Activated naive CD8-positive, alpha-beta T cell treated with anti-CD3 and anti-CD28 coated beads for 36 hours (primary cell): ENCODE measurements at places on chromosomes 1 and 21. TPM values are rescaled to one million over a fixed set of nuclear protein-coding genes. Genes with fewer than 3 reads are reported as not detected.

DNA sequence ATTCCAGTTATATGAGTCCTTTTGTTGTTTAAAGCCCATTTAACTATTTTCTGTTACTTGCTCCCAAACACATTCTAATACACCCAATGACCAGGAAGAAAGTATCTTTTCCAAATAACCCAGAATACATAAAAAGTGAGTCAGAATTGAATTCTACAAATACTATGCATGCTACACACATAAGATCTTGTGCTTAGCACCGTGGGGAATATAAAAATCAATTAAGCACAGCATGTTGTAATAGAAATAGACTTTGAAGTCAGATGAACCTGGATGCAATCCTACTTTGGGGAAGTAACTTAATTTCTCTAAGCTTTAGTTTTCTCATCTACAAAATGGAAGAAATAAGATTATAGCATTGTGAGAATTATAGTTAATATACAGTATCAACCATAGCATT is 40.5 kb upstream of the MUTYH start:
- DNase-seq: no peak

FNDC10 gene
- 3.3 TPM for total RNA-seq

TNFRSF1B gene
- 187 TPM for total RNA-seq

DNA sequence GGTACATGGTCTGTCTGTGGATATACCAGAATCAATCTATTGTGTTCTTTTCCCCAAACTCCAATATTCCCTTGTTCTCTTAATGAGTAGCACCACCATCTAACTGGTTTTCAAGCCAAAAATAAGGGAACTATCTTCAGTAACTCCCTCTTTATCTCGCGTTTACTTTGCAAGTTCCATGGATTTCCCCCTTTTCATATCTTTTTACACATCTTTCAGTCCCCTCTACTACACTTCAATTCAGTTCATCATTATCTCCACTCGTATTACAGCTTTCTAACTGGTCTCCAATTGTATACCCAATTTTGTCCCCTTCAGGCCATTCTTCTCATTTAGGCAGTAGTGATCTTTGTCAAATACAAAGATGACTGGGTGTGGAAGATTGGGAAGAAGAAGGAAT is 4.1 kb upstream of the TMCO1 start:
- DNase-seq: no peak

DNA sequence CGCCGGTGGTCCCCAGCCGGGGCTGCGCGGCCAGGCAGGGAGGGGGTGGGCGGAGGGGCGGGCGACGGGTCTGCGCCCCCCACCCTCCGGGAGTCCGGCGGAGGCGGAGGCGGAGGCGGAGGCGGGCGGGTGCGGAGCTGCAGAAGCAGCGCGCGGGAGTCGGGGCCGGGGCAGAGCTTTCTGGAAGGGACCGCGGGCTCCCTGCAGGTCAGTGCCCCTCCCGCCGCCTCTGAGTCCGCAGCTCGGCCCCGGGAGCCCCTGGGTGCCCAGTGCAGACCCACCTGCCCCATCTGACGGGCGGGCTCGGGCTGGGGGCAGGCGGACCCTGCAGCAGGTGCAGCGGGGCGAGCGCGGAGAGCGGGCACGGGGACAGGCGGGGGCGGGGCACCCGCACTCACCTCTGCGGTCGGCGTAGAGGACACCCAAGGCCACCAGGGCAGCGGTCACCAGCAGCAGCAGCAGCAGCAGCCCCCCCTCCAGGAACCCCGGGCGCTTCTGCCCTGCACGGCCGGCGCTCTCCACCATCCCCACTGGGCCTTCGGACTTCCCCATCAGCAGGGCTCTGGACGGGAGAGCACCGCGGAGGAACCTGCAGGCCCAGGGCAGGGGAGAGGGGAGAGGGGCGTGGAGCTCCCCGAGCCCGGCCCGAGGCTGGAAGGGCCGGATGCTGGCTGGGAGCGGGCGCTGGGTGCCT is 3.7 kb downstream of the MMEL1 start:
- no peak for DNase-seq

- no peak for DNase-seq
These were observed 45.0 kb downstream of the NEK2 start for GRCh38 chr1:211630236-211631081.

- no peak for DNase-seq
These were observed 22.2 kb downstream of the C1orf21 start for GRCh38 chr1:184409011-184409410.

- no peak for DNase-seq
These were observed 9.7 kb downstream of the ZNF692 start for GRCh38 chr1:248849152-248849551.

DNA sequence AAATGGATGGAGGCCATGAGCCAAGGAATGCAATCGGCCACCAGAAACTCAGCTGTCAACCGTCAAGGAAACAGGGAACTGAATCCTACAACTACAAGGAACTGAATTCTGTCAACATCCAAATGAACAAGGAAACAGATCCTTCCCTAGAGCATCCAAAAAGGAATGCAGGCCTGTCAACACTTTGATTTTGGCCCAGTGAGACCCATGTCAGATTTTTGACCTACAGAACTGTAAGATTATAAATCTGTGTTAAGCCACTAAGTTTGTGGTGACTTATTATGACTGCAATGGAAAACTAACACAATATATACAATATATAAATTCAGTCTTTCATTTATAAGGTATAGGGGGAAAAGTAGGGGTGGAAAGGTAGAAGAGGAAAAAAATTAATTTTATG is 55.3 kb downstream of the SHCBP1L start:
- DNase-seq: no peak

OR2M5 gene
- not detected for total RNA-seq

DNA sequence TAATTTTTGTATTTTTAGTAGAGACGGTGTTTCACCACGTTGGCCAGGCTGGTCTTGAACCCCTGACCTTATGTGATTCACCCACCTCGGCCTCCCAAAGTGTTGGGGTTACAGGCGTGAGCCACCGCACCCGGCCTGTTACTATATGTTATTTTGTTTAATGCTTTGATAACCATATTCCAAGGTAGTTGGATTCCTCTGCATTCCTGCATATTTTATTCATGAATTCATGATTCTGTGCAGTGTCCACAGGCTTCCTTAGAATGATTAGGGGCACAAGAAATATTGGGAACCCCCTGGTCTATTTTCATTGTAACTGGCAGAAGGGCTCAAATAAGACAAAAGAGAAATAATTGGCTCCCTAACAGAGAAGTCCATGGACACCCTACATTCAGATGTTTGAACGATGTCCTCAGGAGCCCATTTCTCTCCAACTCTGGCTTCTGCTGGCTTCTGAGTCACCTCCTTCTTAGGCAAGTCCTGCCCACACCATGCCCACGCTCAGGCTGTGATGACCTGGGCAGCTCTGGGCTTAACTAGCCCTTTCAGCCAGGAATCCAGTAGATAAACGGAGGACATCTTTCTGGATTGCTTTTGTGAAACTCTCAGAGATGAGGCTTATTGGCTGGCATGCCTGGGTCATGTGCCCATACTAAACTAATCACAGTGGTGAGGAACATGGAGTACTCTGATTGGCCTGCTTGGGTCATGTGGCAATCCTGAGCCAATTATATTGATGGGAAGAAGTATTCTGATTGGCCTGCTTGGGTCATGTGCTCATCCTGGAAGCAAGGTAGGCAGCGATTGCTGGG is 32.6 kb downstream of the TNFRSF8 start:
- no peak for DNase-seq

OPRD1 gene
- total RNA-seq: 0.02 TPM

- DNase-seq: no peak
These were observed 148.6 kb downstream of the GRIK3 start for GRCh38 chr1:36885540-36886357.
